ENCODE measurements at places on chromosomes 12 and 14. TPM values are rescaled to one million over a fixed set of nuclear protein-coding genes. Genes with fewer than 3 reads are reported as not detected.
A peak's percentile ranks its signal among the peaks of the same experiment; 100 is the strongest.

FOXG1 gene
- total RNA-seq, result not detected

MMP19 gene
- 2.3 TPM for total RNA-seq

RAB21 gene
- total RNA-seq, result 57.1 TPM

AREL1 gene
- total RNA-seq, result 45.9 TPM

PTGDR gene
- total RNA-seq, result not detected

PUS1 gene
- total RNA-seq, result 77.3 TPM

CFAP251 gene
- total RNA-seq, result 2.6 TPM

ANG gene
- total RNA-seq, result 5.8 TPM

ZNF385A gene
- total RNA-seq, result 34.7 TPM

RNF10 gene
- 141 TPM for total RNA-seq

DNA sequence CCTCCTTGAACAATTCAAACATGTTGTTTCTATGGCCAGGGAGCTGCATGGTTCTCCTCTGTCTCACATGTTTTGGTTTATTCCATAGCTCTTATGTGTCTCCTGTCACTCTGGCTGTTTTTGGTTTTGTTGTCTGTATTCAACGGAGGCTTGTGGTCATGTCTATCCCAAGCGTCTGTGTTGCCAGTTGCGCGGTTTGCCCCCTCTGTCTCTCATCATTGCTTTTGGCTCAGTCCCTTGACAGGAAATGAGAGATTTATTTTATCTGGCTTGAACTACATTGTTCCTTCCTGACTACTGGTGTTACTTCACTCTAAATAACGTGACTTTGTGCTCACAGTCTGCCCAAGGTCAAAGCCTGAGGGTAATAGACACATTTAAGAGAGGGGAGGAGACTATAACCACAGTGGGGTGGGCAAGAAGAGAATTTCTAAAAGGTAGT is 96.4 kb upstream of the SOX5 start:
- no peak overlapping the region for H3K27ac ChIP-seq
- DNase-seq, result no peak
- no peak overlapping the region for H3K4me3 ChIP-seq
- H3K4me1 ChIP-seq, result no peaks in the 10 kb centered on the region

- peaks cover 26% of the 10 kb centered on the region for H3K4me1 ChIP-seq
- H3K27me3 ChIP-seq, result no peaks in the 10 kb centered on the region
- H3K36me3 ChIP-seq, result peaks cover 21% of the 10 kb centered on the region
- peak overlapping the region; percentile 91 for H3K27ac ChIP-seq
These were observed 2.0 kb downstream of the EMC9 start for GRCh38 chr14:24139272-24139934.

GRCh38 chr14:58281969-58282368 is 16.4 kb upstream of the ARID4A start:
- no peak overlapping the region for H3K27ac ChIP-seq
- H3K36me3 ChIP-seq, result peaks cover 22% of the 10 kb centered on the region
- H3K4me1 ChIP-seq, result no peaks in the 10 kb centered on the region
- DNase-seq, result no peak

DNA sequence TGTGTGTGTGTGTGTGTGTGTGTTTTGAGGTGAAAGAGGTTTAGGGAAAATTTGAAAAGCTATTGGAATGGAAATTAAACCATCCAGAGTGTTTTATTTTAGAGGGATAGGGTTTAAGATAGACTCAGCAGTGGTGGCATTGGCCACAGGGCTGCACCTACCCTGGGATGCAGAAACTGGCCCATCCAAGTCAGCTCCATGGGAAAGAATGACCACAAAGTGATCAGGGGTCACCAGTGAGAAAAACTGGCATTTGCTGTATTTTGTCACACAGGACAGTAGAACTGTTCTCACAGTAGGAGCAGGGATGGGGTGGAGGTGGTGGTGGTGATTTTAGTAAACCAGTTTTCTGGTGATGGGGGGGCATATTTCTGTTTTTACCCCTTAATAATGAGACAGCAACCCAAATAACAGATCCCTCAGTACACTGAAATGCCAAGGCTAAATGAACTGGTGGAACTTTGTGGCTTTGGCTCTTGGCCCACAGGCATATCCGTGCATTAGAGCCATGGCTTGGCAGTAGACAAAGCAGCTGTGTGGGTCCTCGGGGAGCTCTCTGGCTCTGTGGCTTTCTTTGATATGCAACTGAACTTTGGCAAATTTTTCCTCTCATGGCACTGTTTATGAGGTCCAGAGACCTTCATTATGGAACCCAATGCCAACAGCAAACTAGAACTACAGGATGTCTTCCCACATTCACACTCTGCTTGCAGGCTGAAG is 348.3 kb downstream of the ZFP36L1 start:
- H3K4me3 ChIP-seq, result no peak overlapping the region
- DNase-seq, result no peak
- H3K27ac ChIP-seq, result peak overlapping the region; percentile 48
- no peaks in the 10 kb centered on the region for H3K36me3 ChIP-seq
- peaks cover 63% of the 10 kb centered on the region for H3K4me1 ChIP-seq

GRCh38 chr12:52439845-52440244 is 5.7 kb upstream of the KRT75 start:
- no peak for DNase-seq
- H3K36me3 ChIP-seq, result no peaks in the 10 kb centered on the region
- no peaks in the 10 kb centered on the region for H3K27me3 ChIP-seq
- peaks cover 28% of the 10 kb centered on the region for H3K4me1 ChIP-seq

GRCh38 chr12:115004470-115005146 is 320.6 kb upstream of the TBX3 start:
- no peak for DNase-seq
- no peak overlapping the region for H3K27ac ChIP-seq

GRCh38 chr14:76537906-76538647 is 162.1 kb downstream of the ESRRB start:
- no peaks in the 10 kb centered on the region for H3K4me1 ChIP-seq
- no peak overlapping the region for H3K27ac ChIP-seq
- H3K36me3 ChIP-seq, result no peaks in the 10 kb centered on the region
- peaks cover 4% of the 10 kb centered on the region for H3K27me3 ChIP-seq
- no peak overlapping the region for H3K4me3 ChIP-seq
- DNase-seq, result no peak

- no peaks in the 10 kb centered on the region for H3K4me1 ChIP-seq
- H3K36me3 ChIP-seq, result no peaks in the 10 kb centered on the region
- H3K27me3 ChIP-seq, result no peaks in the 10 kb centered on the region
- no peak for DNase-seq
These were observed 164.4 kb downstream of the FBXL14 start for GRCh38 chr12:1429980-1430379.

DNA sequence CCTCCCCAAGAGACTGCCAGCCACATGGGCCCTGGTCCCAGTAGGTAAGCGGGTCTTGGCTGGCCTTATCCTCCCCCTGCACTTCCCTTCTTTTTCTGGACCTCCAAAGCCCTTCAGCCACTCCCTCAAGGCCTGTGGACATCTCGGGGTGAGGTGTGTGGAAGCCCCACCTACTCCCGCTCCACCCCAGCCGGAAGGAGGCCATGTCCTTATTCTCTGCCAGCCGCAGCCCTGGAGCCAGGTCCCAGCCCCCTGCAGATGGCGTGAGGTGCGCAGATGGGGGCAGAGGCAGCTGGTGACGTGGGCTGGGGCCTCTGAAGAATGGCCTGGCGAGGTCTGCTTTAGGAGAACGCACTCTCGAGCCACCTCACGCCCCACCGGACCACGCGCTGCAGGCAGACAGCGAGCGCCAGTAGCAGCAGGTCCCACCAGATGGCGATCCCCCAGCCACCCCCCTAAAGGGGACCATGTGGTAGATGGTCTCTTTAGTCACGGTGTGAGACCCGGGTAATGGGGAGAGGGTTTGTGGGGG is 167.1 kb downstream of the TSPAN9 start:
- H3K27me3 ChIP-seq, result no peaks in the 10 kb centered on the region
- H3K27ac ChIP-seq, result no peak overlapping the region
- H3K4me3 ChIP-seq, result no peak overlapping the region
- H3K4me1 ChIP-seq, result peaks cover 3% of the 10 kb centered on the region
- no peak for DNase-seq

DNA sequence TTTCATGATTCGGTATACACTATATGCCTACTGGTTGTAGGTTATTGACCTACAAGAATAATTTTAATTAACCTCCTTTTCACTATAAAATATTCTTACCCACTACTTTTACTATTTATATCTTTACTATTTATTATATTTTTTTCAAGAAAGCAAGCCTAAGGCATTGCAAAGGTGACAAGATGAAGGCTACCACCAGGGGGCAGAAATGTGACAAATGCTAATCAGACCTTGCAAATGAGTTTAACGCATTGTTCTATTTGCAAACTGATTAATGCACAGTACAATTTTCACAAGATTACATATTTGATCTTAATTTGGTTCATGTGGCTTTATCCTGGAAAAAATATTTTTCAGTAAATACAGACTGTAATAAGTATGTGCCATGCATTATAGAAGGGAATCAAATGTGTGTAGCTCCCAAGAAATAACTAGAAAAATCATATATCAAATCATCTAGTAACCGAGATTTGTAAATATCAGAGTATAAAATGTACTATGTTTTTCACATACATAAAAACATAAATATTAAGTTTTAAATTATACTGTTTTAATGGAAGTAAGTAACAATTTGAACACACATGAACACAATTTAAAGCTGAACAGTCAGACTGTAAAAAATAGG is 107.0 kb downstream of the ADAMTS20 start:
- no peaks in the 10 kb centered on the region for H3K4me1 ChIP-seq
- no peak overlapping the region for H3K4me3 ChIP-seq
- no peaks in the 10 kb centered on the region for H3K36me3 ChIP-seq
- no peaks in the 10 kb centered on the region for H3K27me3 ChIP-seq
- no peak overlapping the region for H3K27ac ChIP-seq

DNA sequence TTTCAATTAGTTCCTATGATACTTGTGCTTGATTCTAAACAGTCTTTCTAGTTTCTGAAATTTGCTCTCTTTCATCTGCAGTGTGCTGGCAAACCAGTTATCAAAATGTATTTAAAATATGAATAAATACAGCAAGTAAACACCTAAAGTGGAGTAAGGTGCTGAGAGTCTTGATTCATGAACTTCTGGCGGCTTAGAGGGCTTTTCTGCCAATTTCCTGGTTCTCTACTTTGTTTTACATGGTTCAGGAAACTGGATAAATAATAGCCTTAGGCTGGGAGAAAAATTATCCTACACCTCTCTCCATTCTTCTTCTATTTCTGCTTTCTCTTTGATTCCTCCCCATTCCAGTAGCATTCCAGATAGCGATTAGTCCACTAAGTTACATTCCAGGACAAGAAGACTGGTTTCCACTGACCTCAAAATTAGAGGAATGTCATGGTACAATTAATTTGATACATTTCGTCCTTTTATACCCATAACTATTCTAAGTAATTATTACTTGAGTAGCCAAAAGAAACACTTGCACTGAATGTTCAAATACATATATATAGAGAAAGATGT is 14.9 kb downstream of the ATP2B1 start:
- H3K4me3 ChIP-seq, result no peak overlapping the region
- no peak for DNase-seq
- H3K27ac ChIP-seq, result no peak overlapping the region
- H3K27me3 ChIP-seq, result no peaks in the 10 kb centered on the region

- no peaks in the 10 kb centered on the region for H3K27me3 ChIP-seq
- H3K4me1 ChIP-seq, result peaks cover 6% of the 10 kb centered on the region
- no peak for DNase-seq
- H3K4me3 ChIP-seq, result no peak overlapping the region
These were observed 316.2 kb upstream of the RGS6 start for GRCh38 chr14:71616013-71616412.

Data from HCT116 (cell line).